NCI-H2171 (cell line): ENCODE measurements at places on chromosomes 1 and 21.

DNA sequence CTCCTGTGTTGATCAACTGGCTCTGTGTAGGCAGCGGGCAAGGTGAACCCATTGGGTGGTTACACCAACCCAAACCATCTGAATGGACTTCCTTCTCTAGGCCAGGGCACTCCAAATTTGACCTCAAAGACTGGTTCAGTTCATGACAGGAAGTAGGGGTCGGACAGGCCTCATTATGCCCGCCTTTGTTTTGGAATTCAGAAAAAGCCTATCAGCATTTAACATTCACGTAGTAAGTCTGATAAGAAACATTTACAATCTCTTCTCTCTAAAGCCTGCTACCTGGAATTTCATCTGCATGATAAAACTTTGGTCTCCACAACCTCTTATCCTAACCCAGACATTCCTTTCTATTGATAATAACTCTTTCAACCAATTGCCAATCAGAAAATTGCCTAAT, 97.1 kb upstream of the ETV3 start:
- no peak for DNase-seq

DNA sequence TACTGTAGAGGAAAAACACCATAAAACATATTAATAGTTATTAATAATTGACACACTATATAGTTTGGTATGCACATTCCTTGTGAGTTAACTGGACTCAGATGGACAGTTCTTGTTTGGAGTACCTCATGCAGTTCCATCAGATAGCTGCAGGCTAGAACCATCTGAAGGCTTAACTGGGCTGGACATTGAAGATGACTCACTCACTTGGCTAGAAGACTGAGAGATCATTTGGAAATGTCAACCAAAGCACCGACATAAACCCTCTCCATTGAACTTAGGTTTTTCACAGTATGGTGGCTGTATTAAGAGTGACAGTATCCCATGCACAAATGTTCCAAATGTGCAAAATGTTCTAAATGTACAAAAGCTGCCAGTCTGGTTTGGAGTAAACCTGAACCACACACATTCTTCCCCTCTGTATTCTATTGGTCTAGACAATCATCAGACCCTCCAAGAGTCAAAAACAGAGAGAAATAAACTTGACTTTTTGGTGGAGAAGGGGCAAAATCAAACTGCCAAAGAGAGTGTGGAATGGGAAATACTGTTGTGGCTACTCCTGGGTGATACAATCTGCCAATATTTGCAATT, 708.4 kb downstream of the KCNT2 start:
- no peak for DNase-seq

DNA sequence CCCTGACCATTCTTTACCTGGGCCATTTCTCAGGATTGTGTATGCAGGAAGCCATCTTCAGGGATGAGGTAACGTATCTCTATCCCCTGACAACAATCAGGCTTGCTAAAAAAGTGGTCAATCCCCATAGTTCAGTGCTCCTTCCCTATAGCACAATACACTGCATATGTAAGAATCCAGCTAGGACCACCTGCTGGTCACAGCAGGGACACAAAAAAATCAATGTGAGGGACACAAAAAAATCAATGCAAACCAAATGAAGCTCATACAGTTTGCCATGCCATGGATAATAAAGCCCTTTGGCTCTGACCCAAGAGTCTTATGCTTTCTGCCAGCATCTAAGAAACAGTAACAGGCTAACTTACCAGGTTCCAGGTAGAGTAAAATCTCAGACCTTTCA, 16.3 kb downstream of the ACBD6 start:
- DNase-seq, result no peak

- no peak for DNase-seq
Measured at GRCh38 chr1:39094685-39095084, 68.5 kb downstream of the NDUFS5 start.

DNA sequence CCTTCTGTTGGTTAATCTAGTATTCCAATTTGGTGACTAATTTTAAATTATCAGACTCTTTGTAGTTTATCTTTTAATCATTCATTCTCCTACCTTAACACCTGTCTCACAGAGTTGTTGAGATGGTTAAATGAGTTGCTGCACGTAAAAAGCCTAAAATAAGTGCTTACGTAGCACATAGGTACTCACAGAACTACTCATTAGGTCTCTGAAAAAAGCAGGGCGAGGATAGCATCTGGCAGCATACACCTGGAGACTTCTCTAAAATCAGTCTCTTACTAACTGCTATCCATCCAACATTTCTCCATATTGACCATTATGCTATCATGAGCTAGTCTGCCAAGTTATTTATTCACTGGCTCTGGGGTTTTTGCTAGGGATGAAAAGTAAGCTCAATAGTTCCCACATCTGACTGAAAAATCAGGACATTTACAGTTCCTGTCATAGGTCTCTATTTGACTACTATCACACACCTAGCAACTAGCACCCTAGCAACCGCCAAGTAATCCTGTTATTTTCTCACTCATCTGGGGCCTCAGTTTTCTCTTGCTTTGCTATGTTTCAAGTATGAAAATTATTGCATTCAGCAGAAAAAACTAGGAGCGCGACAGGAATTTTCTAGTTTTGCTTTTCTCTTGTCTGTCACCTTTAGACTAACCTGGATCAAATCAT, 11.2 kb downstream of the CSDE1 start:
- no peak for DNase-seq

- no peak for DNase-seq
Measured at GRCh38 chr1:19165501-19165900, 44.6 kb downstream of the UBR4 start.

DNA sequence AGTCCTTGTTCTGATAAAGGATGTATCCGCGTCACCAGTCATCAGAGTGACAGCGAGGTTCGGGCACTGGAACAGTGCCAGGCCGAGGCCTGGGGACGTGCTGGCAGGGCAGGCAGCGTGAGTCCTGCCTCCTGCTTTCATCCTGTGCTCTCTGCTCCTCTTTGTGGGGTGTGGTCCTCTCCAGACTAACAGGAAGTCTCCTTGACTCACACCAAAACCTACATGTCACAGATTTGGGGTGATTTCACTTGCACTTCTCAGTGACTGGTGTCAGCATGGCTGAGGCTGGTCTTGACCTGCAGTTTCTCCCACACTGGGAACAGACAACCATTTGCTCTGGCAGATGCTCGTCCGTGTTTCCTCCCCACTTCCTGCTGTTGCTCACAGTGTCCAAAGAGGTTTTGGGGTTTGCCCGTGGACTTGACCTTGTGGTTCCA, 8.8 kb upstream of the NLRP3 start:
- no peak for DNase-seq

- DNase-seq, result peak; percentile 26
Measured at GRCh38 chr1:236502972-236503639, 20.7 kb upstream of the LGALS8 start.

DNA sequence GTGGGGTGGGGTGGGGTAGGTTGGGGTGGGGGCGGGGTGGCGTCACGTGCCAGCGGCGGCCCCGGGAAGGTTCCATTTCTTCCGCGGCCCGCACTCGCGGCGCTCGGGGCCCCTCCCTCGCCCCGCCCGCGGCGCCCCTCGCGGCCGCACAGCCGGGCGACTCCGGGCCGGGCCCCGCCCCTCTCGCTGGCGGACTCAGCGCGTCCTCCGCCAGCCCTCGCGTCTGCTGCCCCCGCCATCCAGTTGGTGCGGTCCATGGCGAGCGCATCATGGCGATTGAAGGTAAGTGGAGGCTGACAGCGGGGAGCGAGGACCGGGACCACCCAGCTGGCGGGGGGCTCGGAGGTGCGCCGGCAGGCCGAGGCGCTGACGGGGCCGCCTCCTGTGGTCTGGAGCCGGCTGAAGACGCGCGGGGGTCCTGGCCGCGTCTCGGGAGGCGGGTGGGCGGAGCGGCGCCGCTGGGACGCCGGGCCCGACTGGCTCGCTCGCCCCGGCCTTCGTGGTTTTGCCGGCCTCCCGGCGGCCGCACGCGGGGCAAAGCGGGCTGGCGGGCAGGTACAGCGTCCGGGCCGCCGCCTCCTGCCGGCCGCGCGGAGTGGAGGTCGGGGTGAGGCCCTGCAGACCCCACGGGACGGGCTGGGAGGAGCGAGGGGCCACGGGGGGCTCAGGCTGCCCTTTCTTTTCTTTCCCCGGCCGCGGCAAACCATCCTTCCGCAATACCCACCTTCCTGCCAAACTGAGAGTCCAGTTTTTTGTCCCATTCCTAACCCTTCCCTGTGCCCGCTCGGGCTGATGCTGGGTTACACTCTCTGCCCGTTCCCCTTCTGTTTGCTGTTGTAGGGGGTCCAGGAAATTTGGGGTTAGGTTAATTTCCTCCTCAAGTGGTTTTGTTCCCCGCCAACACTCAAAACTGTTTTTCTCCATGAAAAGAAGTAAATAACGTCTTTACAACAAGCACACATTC, at the start of gene SYT14:
Gene SYT14, plus strand, starts transcription at position 222 of the 964 bp plus-strand sequence. Its CDS starts 48 bp downstream, at position 270.
- DNase-seq, result peak; percentile 83

- no peak for DNase-seq
Measured at GRCh38 chr1:111270771-111271463, 19.7 kb upstream of the CHIA start.

DNA sequence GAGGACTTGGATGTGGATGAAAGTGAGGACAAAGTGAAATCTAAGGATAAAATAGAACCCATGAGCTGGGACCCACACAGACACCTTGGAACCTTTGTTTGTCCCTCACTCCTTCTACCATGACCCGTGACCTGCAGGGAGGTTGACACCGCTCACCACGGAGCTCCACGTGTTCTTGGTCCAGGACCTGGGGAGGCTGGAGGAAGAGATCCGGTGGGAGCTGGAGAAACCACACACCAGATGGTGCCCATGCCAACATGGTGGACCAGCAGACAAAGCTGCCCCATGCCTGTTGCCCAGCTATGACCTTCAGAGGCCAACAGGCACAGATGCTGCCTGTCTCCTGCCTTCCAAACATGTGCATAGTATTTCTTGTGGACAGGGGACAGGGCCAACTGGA, 721.9 kb downstream of the PTPRU start:
- DNase-seq, result no peak

DNA sequence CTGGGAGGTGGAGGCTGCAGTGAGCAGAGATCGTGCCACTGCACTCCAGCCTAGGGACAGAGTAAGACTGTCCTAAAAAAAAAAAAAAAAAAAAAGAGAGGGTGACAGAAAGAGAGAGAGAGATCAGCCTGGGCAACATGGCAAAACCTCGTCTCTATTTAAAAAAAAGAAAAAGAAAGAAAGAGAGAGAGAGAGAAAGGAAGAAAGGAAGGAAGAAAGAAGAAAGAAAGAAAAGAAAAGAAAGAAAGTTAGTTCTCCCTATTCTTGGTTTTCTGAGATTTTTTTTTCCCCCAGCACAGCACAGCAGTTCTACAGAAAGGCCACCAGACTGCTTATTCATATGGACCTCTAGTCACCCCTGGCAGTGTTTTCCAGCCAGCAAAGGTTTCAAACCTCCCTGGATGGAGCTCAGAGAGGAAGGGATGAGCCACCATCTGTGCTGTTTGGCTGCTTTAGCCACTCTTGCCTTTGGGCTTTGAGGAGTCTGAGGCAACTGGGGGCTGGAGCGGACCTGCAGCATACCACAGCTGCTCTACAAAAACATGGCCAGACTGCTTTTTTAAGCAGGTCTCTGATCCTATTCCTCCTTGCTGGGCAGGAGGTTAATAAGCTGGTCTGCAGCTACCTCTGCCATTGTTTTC, 10.6 kb downstream of the S100A6 start:
- DNase-seq, result no peak

DNA sequence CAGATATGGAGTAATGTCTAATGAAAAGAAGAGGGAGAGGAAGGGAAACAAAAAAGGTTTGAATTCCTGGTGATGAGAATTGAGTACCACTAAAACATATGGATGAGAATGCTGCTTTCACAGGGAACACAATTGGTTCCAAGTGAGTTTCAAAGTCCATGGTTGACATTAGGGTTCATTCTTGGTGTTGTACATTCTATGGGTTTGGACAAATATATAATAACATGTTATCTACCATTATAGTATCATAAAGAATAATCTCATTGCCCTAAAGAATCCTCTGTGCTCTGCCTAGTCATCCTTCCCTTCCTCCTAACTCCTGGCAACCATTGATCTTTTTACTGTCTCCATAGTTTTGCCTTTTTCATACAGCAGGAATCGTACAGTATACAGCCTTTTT, 20.1 kb downstream of the TMCO1 start:
- no peak for DNase-seq

GRCh38 chr1:115099693-115100050, 10.4 kb upstream of the TSPAN2 start:
- DNase-seq, result no peak

- DNase-seq, result no peak
Measured at GRCh38 chr1:209800984-209801834, 4.7 kb downstream of the IRF6 start.

DNA sequence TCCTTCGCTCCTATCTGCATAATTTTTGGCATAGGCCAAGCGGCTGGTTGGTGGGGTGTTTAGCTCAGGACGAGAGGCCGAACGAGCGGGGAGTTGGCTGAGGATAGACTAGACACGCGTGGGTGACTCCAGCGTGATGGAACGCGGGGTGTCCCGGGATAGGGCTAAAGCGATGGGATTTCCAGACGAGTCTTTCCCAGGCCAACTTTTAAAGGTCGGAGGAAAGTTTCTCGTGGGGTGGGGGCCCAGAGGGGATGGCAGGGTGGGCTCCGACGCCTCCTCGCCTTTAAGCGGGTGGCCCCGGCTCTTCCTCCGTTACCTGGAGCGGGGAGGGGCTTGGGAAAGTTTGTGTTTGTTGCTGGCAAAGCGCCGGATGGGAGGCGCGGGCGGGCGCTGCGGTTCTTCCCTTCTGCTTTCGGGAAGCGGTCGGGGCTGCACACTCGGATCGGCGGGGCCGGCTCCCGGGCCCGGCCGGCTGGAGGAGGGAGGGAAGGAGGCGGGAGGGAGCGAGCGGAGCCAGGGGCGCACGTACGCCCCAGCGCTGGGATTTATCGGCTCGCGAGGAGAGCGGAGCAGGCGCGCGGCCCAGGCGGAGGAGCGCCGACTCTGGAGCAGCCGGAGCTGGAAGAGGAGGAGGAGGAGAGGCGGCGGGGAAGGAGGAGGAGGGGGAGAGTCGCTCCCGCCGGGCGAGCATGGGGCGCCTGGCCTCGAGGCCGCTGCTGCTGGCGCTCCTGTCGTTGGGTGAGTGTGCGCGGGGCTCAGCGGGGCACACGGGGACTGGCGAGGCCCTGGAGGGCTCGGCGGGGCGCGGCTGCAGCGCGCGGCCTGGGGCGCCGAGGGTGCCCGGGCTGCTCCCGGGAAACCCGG, at the start of gene PTGFRN:
Gene PTGFRN, plus strand, starts transcription at position 405 of the 867 bp plus-strand sequence. Its CDS starts 288 bp downstream, at position 693.
- peak; percentile 68 for DNase-seq

DNA sequence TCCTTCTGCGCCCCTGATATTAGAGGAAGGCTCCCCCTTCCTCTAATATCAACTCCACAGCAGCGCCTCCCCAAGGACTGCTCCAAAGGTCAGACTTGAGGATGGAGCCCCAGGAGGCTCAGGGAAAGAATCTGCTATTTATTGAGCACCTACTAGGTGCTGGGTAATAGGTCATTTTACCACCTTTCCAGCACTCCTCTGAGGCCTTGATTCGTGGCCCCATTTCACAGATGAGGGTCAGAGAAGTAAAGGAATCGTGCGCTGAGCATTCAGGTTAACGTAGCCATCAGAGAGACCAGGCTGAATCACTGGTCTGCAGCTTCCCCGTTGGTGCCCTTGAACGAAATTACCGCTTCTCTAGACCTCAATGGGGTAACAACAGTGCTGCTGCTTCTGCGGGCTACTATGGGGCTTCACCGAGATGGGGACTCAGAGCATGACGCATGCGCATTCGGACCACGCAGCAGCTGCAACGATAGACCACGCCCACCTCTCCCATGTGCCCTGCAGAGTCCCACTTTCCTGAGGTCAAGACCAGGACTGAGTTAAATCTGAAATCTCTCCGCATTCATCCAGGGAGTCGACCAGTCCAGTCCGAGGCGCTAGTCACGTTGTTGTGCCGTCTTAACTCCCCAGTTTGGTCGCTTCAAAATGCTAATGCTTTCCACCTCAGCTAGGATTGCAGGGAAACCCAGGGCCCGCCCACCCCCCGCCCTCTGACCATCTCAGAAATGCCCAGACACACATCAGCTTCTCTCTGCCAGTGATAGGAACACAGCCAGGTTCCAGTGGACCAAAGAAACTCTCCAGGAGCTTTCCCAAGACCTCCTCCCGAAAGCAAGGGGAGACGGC, 12.9 kb downstream of the CAMK2N1 start:
- DNase-seq, result no peak
